Left ventricle myocardium superior (tissue), 1 donor: ENCODE measurements at places on chromosomes 11 and 22.

- no peak for DNase-seq
Measured at GRCh38 chr22:26210334-26210733, 41.1 kb downstream of the SEZ6L start.

- DNase-seq: no peak
Measured at GRCh38 chr11:115579181-115579825, 75.1 kb upstream of the CADM1 start.

DNA sequence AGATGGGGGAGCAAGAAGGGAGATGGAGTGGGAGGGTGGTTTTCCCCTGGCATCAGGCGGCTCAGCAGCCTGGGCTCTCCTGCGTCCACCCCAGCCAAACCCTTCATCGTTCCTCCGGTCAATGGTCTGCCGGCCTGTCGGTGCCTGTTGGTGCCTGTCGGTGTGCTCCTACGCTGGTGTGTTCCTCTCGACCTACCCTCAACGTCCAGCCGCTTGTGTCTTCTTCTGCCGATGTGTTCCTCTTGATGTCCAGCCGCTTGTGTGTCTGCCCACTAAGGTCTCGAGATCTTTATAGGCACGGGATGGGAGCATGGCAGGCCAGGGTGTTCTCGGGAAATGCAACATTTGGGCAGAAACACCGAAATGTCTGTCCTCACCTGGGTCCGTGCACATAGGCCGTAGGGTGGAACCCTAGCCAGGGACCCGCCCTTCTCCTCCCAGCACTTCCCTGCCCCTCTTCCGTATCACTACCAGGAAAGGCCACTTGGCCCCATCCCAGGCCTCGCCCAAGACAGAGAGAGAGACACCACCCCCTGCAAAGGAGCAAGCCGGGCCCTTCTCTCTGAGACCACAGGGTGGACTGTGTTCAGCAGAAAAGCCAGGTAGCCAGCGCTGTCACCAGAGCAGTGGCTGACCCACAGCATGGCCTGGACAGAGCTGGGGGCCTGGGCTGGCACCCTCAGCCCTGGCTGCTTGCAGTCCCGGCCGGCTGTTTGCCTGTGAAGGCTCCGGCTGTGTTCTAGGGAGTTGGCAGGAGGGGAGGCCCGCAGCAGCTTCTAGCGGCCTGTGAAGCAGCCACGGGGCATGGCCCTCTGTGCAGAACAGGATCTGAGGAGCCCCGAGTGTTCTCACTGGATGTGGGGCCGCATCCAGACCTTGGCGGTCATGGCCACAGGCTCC lies 61.6 kb upstream of the KCNQ1OT1 start:
- peak; percentile 25 for DNase-seq

- DNase-seq: no peak
Measured at GRCh38 chr22:28582806-28583205, 96.8 kb downstream of the TTC28 start.

DNA sequence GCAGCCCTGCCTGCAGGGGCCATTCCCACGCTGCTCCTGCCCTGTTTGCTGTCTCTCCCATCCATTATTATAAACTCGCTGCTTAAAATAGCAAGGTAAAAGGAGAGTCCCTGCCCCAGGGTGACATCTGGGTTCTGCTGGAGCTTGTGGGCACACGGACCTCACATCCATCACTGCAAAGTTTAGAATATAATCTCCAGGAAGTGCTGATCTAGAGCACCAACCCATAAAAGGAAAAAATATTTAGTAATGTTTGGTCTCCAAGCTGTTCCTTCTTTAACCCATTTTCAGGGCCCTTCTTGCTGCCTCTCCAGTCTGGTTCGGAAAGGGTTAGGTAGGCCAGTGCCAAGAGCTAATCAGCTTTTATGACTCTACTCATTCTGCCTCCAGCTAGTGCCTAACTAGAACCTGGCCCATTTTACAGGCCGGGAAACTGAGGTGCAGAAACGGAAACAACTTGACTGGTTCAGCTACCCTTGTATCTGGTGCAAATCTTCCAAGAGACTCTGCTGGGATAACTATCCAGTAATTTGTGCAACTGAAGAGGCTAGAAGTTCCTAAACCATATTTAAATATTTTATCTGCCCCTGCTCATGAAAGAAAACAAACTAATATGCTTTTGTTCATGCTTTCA lies 37.5 kb downstream of the IRAG1 start:
- DNase-seq: no peak

GRCh38 chr22:50738649-50739227 lies 734 bp downstream of the ACR start:
- DNase-seq: no peak

- DNase-seq: no peak
Measured at GRCh38 chr11:5486421-5486820, 2.1 kb upstream of the OR52D1 start.

DNA sequence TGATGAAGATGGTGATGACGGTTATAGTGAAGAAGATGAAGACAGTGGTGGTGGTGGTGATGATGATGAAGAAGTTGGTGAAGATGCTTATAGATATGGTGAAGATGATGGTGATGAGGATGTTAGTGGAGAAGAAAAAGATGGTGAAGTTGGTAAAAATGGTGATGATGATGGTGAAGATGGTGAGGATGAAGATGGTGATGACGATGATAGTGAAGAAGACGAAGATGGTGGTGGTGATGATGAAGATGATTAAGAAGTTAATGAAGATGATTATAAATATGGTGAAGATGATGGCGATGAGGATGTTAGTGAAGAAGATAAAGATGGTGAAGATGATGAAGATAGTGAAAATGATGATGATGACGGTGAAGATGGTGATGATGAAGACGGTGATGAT lies 25.2 kb upstream of the FGF3 start:
- no peak for DNase-seq

DNA sequence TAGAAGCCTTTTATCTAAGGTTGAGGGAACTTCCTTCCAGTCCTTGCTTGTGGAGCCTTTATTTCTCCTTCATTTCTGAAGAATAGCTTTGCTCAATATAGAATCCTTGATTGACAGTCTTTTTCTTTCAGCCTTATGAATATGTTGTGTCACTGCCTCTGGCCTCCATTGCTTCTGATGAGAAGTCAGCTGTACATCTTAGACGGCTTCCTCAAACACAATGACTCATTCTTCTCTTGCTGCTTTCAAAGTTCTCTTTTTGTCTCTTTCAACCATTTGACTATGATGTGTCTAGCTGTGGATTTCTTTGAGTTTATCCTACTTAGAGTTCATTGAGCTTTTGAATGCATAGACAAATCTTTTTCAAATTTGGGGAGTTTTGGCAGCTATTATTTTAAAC lies 893.2 kb downstream of the BRD1 start:
- DNase-seq: no peak

DNA sequence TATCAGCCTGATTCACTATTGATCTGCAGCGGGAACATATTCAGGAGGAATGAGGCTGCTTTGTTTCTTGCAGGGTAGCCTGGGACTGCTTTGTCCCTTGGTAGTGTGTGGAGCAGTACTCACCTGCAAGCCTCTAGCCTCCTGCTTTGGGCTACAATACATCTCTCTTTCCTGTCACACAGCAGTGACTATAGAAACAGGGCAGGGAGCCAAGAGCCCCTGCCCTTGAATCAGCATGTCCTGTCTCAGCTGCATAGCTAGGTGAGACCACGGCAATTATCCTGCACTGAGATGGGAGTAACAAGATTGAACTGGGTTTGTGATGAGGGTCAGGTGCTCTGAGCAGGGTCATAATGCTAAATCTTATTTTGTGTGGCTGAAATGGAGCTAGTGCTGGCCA lies 191.9 kb downstream of the NELL1 start:
- DNase-seq: no peak

DNA sequence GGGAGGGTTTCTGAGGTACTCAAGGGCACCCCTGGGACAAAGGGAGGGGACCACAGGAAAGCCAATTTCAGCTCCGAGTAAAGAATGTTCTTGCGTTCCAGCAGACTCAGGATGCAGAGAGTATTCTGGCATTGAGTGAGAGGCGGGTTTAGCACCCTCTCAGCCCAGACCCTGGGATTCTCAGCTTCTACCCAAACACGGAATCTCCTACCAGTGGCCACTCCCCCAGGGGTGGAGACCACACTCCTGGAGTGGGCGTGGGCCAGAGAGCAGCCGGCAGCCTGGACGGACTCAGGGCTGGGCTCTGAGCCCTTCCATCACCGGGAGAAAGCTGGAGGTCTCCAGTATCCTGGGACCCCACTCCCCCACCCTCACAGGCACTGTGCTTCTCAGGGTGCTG lies 26.1 kb upstream of the TTLL12 start:
- DNase-seq: no peak

- no peak for DNase-seq
Measured at GRCh38 chr11:79007771-79008402, 432.9 kb downstream of the TENM4 start.

DNA sequence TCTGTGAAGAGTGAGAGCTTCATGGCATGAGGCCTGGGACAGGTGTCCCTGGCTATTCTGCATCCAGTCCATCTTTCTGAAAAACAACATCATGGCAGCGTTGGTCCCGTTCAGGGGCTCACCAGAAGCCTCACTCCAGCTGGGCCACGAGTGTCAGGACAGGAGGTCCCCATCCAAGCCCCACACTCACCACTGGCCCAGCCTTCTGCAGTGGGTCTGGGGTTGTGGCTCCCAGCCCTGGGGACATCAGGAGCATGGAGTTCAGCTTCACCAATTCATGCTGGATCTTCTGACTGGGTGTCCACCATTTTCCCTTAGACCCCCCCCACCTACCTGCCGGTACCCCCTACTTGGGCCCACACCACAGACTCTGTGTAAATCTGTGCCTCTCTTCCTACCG lies 400.3 kb downstream of the BRD1 start:
- DNase-seq: no peak

DNA sequence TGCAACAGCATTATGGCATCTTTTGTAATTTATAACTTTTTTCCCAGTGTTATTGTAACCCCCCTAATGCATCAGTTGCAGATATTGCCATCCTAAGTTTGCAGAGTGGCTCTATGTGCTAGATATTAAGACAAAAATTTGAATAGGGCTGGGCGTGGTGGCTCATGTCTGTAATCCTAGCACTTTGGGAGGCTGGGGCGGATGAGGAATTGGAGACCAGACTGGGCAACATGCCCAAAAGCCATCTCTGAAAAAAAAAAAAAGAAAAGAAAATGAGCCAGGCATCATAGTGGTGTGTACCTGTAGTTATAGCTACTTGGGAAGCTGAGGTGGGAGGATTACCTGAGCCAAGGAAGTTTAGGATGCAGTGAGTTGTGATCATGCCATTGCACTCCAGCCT lies 50.1 kb upstream of the MUC15 start:
- no peak for DNase-seq

DNA sequence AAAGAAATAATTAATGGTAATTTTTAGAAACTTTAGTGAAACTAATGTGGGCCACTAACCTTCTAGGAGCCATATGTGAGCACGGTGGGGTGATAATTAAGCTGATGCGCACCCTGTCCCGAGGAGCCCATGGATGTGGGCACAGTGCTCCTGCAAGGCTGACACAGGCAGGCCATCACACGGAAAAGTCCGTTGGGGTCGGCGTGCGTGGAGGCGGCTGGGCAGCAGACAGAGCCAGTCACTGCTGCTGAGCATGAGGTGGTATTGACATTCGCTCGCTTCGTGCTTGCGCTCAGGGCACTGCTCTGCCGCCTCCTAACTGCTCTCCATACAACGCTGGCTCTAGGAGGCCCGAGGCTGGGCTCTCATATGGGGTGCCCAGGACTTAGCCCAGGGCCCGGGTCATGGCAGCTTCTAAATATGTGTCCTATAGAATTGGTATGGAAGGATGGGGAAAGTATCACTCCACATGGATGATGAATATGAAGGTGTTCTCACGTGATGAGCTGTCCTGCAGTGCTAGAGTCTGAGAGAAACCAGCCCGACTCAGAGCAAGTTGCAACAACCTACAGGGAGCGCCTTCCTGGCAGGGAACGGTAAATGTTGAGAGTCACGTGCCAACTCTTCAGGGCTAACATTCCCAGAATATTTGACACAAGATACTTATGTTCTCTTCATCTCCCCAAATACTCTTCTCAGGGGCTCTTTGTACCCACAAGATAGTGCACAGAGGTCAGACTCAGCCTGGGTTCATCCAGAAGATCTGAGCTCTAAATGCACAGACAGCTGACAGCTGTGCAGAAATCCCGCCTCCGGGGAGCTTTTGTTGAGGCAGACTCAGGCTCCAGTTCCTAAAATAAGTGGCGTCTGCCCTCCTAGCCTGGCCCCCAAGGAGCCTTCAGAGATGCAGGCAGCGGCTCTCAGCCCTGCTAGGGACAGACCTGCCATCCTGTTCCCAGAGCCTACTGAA lies 50.6 kb upstream of the ARFGAP3 start:
- peak; percentile 48 for DNase-seq

- DNase-seq: peak; percentile 93
Measured at GRCh38 chr11:121655537-121656327, 203.0 kb upstream of the SORL1-AS1 start.

GRCh38 chr22:20578707-20579106 lies 71.3 kb downstream of the MED15 start:
- no peak for DNase-seq

GRCh38 chr11:41256041-41256440 lies 203.4 kb downstream of the LRRC4C start:
- no peak for DNase-seq

GRCh38 chr11:130114726-130115125 lies 44.9 kb upstream of the ST14 start:
- DNase-seq: no peak

DNA sequence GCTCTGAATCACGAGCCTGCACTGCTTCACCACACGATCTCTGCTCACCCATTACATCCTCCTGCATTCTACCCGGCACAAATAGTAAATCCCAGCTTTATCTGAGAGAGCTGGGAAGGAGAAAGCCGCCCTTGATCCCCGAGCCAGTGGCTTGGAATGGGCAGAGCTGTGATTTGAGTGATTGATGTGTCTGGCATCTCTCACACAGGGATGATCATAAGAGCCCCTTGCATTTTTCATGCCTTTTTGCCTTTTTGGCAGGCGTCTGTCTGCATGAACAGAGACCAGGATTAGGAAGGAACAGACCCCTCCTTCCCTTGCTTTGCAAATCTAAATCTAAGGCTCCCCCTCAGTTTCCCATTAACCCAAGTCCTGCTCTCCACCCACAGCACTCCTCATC lies 945.3 kb downstream of the NTM start:
- no peak for DNase-seq

- no peak for DNase-seq
Measured at GRCh38 chr11:69940246-69940610, 121.0 kb upstream of the FGF3 start.

DNA sequence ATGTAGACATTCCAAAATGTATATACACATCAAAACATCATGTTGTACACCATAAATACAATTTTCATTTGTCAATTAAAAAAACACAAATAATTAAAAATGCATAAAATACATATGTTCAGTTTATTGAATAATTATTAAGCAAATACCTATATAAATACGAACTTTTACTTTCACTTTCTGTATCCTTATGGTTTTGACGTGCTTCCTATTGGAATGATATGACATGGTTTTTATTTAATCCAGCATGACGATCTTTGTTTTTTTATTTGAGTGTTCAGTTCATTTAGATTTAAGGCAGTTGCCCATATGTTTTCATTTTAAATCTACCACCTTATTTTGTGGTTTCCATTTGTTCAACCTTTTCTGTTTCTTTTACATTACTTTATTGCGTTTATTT lies 198.3 kb upstream of the PLET1 start:
- DNase-seq: no peak

- DNase-seq: no peak
Measured at GRCh38 chr22:26842103-26842502, 184.7 kb downstream of the MIAT start.
